ENCODE measurements at places on chromosomes 13 and 19. TPM values are rescaled to one million over a fixed set of nuclear protein-coding genes. Genes with fewer than 3 reads are reported as not detected.

DNA sequence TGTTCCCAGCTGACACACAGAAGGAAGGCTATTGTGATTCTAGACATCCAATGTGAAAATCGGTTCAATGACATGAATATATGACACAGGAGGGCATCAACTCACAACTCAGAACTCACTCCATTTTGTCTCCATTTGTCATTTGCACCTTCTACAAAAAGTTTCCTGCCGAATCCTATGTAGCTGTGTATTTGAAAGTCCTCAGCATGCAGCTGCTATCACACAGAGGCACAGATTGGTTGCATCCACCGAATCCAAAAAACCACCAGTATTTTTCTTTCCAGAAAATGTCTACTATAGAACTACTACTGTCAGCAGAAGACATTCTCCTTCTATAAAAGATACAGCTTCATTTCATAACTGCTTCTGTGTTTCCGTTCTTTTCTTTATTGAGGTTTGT, 13.3 kb downstream of the PCDH9 start:
- DNase-seq: no peak

DNA sequence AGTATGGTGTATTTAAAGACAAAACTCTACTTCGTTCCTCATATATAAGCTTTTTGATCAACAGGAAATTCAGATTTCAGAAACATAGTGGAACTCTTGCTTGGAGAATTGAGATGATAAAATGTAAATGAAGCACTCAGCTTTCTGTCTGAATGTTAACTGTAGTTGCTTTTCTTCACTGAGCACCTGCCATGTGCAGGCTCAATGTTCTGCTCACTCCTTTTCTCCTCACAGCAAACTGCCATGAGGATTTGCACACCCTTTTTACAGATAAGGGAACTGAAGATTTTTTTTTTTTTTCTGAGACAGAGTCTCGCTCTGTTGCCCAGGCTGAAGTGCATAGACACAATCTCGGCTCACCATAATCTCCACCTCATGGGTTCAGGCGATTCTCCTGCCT, 28.0 kb upstream of the FOXO1 start:
- DNase-seq: no peak

- no peak for DNase-seq
Measured at GRCh38 chr13:41554626-41555386, 97.5 kb downstream of the RGCC start.

DNA sequence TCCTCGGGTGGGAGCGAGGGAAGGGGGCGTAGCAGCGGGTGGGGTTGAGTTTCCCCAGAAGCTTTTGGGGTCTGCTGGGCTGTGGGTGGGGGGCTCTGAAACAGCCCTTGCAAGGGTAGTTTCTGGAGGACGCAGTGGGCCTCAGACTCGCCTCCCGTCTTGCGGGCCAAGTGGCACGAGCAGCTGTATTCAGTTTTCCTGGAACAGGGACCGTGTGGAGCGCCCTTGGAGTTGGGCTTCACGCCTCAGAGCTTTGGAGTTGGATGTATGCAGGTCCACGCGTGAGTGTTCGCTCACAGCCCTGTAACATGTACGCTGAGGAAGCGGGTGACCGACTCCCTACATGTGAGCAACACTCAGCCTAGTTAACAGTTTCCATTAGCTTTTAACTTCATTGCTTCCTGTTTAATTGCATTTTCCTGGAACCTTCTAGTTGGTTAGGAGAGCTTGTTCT, 603 bp downstream of the TM9SF2 start:
- DNase-seq: no peak

DNA sequence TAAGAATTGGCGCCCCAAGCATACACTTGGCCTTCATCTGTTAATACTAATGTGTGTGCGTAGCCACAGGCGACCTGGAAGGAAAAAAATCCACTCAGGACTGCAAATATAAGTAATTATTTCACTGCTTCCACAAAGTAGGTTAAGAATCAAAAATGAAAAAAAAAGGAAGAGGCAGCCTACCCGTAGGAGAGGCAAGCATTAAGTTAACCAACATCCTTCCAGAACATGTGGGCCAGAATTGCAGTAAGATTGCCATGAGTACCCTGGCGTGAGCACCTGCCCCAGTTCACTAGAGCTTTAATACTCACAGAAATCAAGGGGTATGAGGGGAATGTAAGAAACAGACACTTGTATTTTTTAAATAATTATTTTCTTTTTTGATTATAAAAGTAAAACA, 22.2 kb downstream of the RCBTB2 start:
- no peak for DNase-seq

DNA sequence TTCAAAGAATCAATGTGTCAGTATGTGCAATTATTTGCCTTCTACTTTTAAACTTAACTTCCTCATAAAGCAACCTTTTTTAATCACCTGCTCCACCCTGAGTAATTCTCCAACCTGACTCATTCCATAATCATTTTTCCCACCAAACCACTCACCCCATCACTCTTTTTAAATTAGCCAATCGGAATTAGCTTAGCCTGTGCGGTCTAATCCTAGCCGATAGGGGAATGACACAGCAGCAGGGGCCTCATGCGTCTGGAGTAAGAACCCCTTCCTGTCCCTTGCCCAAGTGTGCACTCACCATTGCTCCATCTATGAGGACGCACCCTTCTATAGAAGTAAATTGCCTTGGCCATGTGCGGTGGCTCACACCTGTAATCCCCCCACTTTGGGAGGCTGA, 27.4 kb upstream of the ZNF83 start:
- no peak for DNase-seq

GRCh38 chr19:51351266-51351990, 9.5 kb upstream of the VSIG10L start:
- no peak for DNase-seq

- no peak for DNase-seq
Measured at GRCh38 chr13:112885782-112886268, 83.2 kb upstream of the MCF2L start.

GRCh38 chr19:6740589-6741343, 1.3 kb downstream of the TRIP10 start:
- no peak for DNase-seq

DNA sequence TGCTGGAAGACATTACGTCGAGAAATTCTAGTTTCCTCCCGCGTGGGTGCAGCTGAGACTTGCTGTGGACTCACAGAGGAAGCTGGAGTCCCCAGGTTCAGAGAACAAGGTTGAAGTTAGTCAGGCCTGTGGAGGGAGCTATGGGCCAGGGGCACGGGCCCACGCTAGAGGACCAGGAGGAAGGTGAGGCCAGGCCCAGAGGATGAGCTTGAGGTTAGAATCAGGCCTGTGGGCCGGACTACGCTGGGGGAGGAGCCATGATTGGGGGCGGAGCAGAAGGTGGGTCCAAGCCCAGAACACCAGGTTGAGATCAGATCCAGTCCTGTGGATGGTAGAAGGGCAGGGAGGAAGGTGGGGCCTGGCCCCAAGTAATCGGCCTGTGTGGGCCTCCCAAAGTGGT, 32.6 kb downstream of the ZNF846 start:
- DNase-seq: no peak

DNA sequence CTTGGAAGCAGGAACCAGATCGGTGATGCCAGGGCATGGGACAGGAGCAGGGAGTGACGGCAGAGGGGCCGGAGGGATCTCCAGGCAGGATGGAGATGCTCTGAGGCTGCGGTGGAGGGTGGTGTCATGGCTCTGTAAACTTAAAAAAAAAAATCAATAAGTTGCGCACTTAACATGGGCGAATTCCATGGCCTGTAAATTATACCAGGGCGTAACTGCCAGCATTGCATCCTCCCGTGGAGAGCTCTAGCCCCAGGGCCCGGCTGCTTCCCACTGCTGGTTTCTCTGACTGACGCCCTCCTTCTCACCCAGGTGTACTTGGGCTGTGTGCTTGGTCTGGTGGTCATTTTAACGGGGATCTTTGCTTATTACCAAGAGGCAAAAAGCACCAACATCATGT, 8.7 kb downstream of the ATP12A start:
- no peak for DNase-seq

DNA sequence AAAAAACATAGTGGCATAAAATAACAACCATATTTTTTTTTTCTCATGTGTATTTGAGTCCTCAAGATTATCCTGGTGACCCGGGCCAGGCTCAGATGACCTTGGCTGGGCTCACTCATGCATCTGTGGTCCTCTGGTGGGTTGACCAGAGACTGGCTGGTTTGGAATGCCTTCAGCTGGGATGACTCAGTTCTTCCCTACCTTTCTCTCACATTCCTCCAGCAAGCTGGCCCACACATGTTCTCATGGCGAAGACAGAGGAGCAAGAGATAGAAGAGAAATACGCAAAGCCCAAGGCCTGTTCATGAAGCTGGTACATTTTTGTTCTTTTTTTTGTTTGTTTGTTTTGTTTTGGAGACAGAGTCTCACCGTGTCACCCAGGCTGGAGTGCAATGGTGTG, 14.3 kb upstream of the ZNF541 start:
- no peak for DNase-seq

DNA sequence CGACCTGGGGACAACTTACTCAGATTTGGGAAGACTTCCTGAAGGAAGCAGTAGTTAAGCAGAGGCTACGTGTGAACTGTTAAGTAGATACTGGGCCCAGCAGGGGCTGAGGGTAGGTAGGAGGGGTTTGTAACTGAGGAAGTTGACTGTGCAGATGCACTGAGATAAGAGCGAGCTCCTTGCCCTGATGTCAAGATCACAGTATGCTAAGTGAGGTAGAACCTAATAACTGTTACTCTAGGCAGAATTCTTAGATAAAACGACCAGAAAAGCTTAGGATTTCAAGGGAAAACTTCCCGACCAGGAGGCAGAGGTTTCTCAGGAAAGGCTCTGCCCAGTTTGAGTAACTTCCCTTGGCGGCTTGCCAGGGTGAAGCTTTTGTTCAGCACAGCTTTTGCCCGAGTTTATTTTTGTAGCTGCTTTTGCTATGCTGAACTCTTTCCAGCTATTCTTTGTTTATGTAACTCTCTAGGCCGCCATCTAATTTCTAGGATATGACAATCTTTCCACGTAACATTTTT, 632.1 kb downstream of the DIAPH3 start:
- DNase-seq: no peak

DNA sequence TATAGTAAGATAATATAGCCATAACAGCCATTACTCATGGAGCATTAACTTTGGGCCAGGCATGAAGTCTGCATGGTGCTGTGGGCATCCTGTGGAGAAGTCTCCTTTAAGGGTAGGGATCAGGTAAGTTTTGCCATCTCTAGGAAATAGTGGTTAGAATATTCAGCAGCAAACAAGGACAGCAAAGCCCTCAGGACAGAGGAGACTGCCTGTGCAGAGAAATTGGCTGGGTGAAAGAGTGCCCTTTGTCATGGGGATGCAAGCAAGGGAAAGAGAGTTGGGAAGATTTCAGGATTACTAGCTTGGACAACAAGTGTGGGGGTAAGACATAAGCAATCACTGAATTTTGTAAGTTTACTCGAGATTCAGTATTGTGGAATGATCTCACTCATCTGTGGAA, 15.7 kb upstream of the OBI1 start:
- no peak for DNase-seq

The ZNF726 gene
- total RNA-seq: 13.1 TPM

The ODAD3 gene
- 0.24 TPM for total RNA-seq

The POLR2E gene
- 270 TPM for total RNA-seq

The RABAC1 gene
- total RNA-seq: 74.7 TPM

The HTR2A gene
- not detected for total RNA-seq

The MYO16 gene
- 0.38 TPM for total RNA-seq

The PRODH2 gene
- not detected for total RNA-seq

The ZNF331 gene
- total RNA-seq: 18.6 TPM

The GARIN5B gene
- total RNA-seq: not detected

The KCNC3 gene
- total RNA-seq: 0.73 TPM

The NUFIP1 gene
- 11.1 TPM for total RNA-seq

The BST2 gene
- total RNA-seq: 116 TPM

The ZNF573 gene
- 9.1 TPM for total RNA-seq

Measured in CD8-positive, alpha-beta memory T cell (primary cell).